ENCODE measurements at places on chromosomes 7 and 10. TPM values are rescaled to one million over a fixed set of nuclear protein-coding genes. Genes with fewer than 3 reads are reported as not detected.

Gene ACBD7
- 1.6 TPM for total RNA-seq

Gene GRID2IP
- not detected for total RNA-seq

Gene SLC18A2
- 0.72 TPM for total RNA-seq

Gene C1QL3
- 0.69 TPM for total RNA-seq

DNA sequence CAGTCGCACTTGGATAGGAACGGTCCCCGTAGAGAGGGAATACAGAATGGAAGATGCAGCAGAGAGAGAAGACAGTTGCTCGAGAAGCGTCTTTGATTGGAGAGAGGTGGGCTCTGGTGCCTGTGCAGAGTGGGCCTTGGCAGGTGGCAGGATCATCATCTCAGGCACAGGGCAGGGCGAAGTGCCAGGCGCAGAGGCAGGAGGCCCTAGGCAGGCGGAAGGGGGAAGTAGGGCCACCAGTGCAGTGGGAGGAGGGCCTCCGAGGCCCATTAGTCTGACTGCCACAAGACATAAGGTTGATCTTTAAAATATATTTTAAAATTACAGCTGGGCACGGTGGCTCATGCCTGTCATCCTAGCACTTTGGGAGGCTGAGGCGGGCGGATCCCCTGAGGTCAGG lies 10.1 kb downstream of the CARD11 start:
- no peak for DNase-seq

GRCh38 chr10:131746785-131747184 lies 154.0 kb upstream of the PPP2R2D start:
- no peak for DNase-seq

DNA sequence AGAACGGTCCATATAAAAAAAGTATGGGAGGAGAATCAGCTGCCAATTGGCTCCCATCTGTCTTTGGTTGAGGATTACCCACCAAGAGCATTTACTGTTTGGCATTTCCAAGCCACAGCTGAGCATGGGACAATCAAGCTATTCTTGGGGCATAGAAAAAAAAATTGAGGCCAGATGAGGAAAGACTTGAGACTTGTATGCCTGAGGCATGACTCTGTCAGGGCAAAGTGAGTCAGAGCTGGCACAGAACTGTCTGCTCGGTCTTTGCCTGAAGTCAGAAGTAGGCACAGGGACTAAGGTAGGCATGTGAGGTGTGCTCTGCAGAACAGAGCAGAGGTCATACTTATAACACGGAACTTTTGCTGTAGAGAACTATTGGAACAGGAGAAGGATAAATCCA lies 126.5 kb upstream of the CHRM2 start:
- no peak for DNase-seq

- no peak for DNase-seq
These were observed 6.2 kb downstream of the PRKG1 start for GRCh38 chr10:51080311-51081006.

DNA sequence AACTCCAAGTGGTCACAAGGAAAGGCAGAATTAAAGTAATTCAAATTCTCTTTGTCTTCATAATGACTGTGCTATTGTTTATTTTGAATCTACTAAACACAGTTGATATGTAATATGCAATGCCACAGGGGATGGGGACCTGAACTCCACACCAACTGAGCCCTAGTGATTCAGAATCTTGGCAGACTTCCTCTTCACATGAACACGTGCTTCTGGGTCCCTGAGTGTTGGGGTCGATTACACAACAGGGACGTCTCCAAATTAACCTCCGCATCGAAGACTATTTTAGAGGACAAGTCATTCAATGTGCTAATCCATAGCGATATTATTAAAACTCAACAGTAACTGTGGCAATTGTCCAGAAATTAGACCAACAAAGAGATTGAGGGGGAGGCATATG lies 95.3 kb upstream of the CARD11 start:
- DNase-seq = no peak

DNA sequence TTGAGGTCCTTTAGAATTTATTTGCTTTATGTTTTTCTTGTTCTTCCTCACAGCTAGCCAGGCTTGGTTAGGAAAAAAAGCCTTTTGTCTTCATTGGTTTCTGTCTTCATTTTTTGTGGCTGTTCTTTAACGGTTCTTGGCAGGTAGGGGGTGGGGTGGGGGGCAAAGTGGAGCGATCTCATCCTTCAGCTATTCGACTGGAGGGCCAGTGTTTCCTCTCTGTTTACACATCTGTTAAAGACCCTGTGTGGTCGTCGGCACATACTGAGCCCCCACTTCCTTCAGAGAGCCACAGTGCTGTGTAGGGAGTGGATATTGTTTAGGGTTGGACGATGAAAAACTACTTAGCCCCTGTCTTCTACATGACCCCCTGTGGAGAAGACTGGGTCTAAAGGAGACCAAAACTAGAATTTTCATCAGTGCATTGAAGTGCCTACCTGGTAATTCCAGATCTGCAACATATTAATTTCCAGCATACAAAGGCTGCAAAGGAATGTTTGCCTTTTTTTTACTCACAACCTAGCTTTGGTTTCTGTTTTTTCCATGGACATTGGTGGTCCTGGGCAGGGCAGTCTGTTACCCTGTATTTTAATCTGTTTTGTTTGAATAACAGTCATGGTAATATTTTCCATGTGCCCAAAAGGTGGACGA lies 29.0 kb downstream of the PRPF18 start:
- no peak for DNase-seq

DNA sequence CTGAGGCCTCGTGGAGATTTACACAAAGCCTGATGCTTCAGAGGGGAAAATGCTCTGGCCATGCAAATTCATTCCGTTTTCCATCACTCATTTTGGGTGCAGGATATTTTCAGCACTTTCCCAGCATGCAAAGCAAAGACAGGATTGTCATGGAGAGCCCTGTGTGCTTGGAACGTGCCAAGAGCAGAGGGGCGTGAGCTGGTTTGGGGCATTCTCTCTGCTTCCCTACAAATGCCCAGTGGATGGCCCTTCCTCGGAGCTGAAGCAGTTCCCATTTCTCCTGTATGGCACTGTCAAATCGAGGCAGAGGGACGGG lies 164.1 kb downstream of the PRKAG2 start:
- DNase-seq = no peak

GRCh38 chr10:88858491-88858890 lies 6.8 kb upstream of the ANKRD22 start:
- no peak for DNase-seq

GRCh38 chr10:129754211-129755050 lies 209.6 kb downstream of the EBF3 start:
- DNase-seq = no peak

- DNase-seq = peak; percentile 99
These were observed 105.5 kb downstream of the TRIM24 start for GRCh38 chr7:138565451-138566114.

- DNase-seq = peak; percentile 89
These were observed 176.4 kb downstream of the CCDC71L start for GRCh38 chr7:106484562-106484961.

DNA sequence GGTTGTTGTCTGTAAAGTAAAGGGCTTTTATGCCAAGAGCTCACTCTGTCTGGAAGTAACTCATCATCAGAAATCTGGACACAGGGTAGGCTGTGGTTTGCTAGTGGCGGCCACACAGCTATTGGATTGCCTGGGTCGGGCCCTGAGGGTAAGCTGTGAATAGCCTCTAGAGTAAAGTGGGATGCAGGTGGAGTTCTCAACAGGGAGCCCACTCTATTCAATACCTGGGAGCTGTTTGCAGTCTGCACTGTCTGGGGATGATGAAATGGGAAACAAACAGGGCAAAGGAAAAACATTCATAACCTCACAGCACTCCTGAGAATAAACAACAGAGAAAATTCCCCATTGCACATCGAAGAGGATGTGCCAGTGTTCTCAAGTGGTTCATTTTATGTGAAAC lies 582.6 kb downstream of the CALN1 start:
- no peak for DNase-seq

GRCh38 chr7:39332142-39332541 lies 234.1 kb upstream of the YAE1 start:
- no peak for DNase-seq

GRCh38 chr7:155511702-155511996 lies 34.7 kb downstream of the CNPY1 start:
- DNase-seq = no peak
